GM12865 (cell line): ENCODE measurements at places on chromosomes 1 and 21.

- no peak for DNase-seq
Measured at GRCh38 chr21:14487490-14488432, 58.4 kb downstream of the SAMSN1 start.

DNA sequence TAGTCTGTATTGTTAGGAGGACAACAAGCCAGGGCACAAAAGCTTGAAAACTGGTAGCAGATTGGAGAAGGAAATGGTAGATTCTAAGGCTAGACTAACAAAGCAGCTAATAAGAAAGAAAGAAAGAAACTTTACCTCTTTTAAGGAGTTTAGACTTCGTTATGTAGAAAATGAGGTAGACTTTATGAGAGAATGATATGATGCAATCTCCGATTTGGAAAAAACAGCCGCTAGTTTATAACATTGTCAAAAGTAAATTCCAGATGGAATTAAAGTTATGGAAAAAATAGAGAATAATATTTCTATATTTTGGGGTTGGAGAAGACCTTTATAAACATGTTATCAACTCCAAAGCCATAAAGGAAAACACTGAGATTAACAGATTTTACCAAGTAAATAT, 67.0 kb downstream of the CAMSAP2 start:
- no peak for DNase-seq

DNA sequence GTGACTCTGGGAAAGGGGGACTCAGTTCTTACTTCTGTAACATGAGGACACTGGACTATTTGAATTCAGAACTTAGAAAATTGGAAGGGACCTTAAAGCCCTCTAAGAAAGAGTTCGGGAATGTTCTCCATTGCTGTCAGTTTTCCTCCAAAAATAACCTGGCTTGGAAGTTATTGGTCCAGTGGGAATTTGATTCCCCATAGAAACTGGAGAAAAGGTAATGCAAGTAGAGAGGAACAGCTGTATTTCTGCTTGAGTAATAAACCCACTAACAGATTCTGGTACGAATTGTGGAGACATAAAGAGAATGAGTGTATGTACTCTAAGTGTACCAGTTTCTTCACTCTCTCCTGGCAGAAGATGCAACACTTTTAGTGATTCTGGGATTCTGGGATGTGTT, 1.8 kb downstream of the ZBED6 start:
- DNase-seq, result no peak

DNA sequence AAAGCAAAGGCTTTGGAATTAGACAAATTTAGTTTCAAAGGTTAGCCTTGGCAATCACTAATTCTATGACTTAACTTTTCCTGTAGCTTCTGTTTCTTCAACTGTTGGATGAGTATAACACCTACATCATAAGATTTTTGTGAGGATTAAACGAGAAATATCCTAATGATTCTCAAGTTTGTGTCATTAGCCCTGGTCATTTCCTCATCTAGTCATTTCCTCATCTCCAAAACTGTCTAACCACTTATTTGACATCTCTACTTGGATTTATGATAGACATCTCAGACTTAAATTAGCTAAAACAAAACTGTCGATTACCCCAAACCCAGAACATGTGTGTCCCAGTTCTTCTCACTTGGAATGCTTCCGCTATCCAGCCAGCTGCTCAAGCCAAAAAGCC, 80.2 kb upstream of the CHODL start:
- DNase-seq, result no peak

DNA sequence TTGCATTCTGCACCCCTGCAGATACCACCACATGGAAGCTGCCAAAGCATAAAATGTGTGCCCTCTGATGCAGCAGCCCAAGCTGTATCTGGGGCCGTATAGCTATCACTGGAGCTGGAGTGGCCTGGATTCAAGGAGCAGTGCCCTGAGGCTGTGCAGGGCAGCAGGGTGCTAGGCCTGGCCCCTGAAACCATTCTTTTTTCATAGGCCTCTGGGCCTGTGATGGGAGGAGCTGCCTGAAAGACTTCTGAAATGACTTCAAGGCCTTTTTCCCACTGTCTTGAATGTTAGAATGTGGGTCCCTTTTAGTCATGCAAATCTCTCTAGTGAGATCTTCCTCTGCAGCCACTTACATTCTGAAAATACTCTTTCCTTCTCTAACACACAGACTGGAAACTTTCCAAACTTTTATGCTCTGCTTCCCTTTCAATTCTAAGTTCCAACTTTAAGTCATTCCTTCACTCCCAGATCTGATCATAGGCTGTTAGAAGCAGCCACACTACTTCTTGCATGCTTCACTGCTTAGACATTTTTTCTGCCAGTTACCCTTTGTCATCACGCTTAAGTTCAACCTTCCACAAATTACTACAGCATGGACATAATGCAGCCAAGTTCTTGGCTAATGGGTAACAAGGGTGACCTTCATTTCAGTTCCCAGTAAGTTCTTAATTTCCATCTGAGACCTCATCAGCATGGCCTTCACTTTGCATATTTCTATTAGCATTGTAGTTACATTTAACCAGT, 42.4 kb downstream of the DRAM2 start:
- no peak for DNase-seq

GRCh38 chr21:19321688-19322087, 918.1 kb upstream of the TMPRSS15 start:
- no peak for DNase-seq

DNA sequence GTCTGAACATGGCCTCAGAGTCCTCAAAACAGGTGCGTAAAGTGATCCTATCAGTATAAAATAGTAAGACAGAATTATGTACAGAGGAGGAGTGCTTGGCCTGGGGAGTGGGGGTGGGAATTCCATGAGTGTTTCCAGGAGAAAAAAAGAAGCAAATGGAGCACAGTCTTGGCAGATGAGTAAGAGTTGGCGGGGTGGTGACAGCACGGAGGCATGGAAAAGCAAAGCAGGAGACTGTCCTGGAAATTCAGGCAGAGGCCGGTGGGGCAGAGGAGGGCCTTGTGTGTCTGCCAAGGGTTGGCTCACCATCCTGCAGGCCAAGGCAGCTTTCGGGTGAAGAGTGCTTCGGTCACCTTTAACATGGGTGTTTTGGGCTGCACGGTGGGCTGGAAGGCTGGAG, 63.4 kb downstream of the OPTC start:
- DNase-seq, result no peak

- DNase-seq, result no peak
Measured at GRCh38 chr1:173573596-173573995, 29.3 kb downstream of the SLC9C2 start.

DNA sequence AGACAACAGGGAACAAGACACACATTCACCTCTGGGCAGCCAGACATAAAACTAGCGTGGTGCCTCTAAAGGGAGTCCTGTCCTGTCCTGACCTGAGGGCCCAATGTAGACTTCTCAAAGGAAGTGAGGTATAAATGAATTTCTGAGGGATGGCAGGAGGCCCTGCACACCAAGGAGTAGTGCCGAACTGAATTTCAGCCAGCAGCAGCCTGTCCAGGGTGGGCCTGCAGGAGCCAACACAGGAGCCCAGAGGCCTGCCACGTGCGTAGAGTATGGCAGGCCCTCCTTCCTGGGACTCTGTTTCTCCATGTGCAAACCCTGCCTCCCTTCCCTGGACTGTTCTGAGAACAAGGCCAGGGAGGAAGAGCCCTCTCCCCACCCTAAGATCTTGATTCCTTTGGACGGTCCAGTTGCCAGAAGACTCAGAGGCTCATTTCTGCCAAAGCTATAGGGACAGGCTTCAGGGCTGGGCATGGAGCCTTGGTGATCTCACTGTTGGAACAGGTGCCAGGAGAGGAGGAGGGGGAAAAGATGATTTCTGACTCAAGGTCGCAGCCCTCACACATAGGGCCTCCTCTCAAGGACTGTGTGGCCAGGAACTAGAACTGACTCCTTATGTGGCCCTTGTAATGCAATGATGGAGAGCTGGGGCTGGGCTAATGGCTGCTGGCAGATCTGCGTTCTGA, 1.8 kb upstream of the FABP3 start:
- no peak for DNase-seq
